SK-MEL-5 (cell line): ENCODE measurements at places on chromosomes 6 and 20.

DNA sequence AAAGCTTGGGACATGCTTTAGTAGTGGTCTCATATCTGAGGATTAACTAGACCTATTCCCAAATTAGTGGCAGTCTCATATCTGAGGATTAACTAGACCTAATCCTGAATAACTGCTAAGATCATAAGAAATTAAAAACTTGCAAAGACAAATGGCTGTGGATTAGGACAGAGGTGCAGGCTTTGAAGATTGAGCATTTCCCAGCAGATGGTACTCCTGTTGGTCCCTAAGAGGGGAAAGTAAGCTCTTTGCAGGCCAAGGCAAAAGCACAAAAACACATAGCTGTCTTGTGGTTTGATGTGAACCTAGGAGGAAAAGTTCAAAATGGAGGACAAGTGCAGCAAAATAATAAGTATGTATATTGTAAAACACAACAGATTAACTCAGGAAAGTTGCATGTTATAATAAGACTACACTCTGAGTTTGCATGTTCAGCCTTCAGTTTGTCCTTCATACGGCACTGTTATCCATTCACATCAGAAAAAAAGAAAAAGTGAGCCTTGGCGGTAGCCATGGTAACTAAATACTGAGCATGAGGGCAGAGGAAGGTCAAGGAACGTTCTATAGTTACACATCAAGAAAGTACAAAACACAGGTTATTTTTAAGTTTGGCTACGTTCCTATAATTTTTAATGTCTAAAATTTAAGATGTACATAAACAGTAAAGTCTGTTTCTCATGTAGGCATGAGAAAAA is 62.8 kb downstream of the FILIP1 start:
- DNase-seq = no peak

- DNase-seq = no peak
These were observed 141.6 kb downstream of the DHX35 start for GRCh38 chr20:39103732-39104131.

- DNase-seq = no peak
These were observed 43.2 kb downstream of the ELMO2 start for GRCh38 chr20:46362921-46363867.

GRCh38 chr20:33263784-33264183 is 19.2 kb upstream of the BPIFB1 start:
- DNase-seq = no peak

- DNase-seq = no peak
These were observed 8.5 kb downstream of the GRIK2 start for GRCh38 chr6:101401792-101402621.
